Spinal cord (tissue), 10 donors: ENCODE measurements at places on chromosomes 5 and 9.

DNA sequence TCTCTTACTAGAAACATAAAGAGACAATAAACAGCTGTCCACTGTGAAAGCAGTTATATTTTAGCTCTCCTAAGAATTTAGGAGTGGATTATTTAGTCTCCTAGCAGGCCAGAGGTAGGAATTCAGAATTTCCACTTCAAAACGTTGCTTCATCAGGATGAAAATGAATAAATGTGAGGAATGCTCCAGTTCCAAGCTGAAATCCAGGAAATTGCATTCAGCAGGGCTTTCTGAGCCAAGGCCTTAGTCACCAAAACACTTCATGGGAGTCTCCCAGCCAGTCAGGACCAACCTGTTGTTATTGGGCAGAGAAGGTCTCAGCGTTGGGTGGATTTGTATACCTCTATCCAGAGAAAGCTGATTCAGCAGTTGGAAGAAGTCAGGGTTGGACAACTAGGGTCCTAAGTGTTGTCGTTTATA, 1040.3 kb downstream of the TLE1 start:
- H3K4me3 ChIP-seq = no peak overlapping the region
- no peak for DNase-seq
- H3K4me1 ChIP-seq = no peaks in the 10 kb centered on the region
- H3K36me3 ChIP-seq = no peaks in the 10 kb centered on the region
- H3K27ac ChIP-seq = no peak overlapping the region
- H3K27me3 ChIP-seq = no peaks in the 10 kb centered on the region

DNA sequence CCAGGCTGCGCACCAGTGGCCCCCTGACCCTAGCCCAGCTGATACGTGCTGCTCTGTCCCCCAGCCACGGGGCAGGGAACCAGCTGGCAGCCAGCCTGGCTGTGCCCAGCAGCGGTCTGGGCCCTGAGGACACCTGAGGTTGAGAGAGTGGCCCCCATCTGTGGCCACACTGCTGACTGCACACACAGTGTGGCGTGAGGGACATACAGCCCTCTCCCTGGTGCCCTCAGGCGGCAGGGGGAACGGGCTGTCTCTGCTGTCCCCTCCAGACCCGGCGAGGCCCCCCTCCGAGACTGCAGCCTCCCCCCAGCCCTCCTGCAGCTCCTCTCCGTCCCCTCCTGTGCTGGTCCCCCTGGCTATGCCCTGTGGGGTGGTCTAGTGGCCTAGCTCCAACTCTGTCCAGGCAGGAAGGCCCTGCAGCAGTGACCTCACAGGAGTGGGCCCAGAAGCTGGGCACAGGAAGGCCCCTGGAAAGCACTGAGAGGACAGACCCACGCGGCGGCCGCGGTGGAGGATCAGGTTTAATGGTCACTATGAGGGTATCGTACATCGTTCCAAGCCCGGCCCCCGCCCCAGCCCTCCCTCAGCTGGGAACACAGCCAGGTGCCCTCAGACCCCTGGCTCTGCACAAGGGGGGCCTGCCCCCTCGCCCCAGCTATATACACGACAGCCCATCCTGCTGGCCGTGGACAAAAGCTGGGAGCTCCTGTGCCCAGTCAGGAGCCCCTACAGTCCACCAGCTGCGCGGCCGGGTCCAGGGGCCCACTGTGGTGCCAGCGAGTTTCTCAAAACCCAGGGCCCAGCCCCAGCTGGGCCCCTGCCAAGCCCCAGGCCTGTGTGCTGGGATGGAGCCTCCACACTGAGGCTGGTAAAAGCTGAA, 6.8 kb upstream of the ENTPD8 start:
- peak; percentile 59 for DNase-seq
- peaks cover 57% of the 10 kb centered on the region for H3K36me3 ChIP-seq
- H3K4me3 ChIP-seq = no peak overlapping the region
- H3K27ac ChIP-seq = peak overlapping the region; percentile 57
- H3K27me3 ChIP-seq = peaks cover 3% of the 10 kb centered on the region

DNA sequence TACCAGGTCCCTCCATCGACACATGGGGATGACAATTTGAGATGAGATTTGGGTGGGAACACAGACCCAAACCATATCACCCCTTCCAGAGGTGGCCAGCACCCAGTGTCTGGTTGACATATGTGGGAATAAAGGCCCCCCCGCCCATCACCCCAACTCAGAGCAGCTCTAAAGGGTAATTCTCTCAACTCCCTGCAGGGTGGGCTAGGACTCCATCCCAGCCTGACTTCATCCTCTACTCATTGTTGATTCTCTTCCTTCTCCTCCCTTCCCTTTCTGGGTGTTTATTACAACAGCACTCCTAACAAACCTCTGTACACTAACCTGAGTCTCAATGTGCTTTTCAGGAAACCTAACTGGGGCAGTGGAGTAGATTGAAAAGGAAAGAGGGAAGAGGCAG, 339.9 kb downstream of the ACTL7B start:
- H3K27me3 ChIP-seq = no peaks in the 10 kb centered on the region
- H3K4me3 ChIP-seq = no peak overlapping the region
- no peak for DNase-seq
- no peaks in the 10 kb centered on the region for H3K36me3 ChIP-seq
- H3K4me1 ChIP-seq = peaks cover 8% of the 10 kb centered on the region

DNA sequence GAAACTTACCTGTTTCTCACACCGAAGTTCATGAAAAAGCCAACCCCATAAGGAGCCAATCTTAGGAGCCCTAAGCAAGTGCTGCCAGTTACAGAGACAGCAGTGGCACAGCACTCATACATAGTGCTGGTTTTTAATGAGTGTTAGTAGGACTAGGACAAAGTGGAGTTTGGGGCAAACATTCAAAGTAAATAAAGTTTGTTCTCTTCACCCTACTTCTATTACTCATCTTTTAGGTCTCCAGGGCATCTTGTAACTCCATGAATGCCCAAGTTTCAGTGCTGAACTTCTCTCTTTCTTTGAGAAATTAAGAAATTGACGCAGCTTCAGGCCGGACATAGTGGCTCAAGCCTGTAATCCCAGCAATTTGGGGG, 584.7 kb downstream of the EBF1 start:
- H3K27ac ChIP-seq = no peak overlapping the region
- H3K4me3 ChIP-seq = no peak overlapping the region
- H3K27me3 ChIP-seq = no peaks in the 10 kb centered on the region

DNA sequence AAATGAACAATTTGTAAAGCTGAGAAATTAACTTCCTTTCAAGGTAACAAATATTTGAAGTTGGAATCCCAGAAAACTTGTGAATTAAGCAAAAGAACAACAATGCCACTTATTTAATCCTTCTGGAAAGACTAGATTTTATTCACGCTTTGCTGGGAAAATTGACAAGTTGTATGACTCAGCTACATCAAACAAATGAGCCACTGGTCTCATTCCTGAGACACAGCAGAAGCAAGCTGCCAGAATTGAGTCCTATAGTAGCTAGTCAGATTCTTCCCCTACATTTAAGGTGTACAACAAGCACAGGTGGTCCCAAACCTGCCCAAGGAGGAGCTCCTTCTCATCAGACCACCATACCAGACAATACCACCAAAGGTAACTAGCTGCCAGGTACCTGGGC, 280.7 kb downstream of the SPOCK1 start:
- H3K27ac ChIP-seq = no peak overlapping the region
- H3K4me1 ChIP-seq = peaks cover 6% of the 10 kb centered on the region
- no peak for DNase-seq
- H3K36me3 ChIP-seq = no peaks in the 10 kb centered on the region
- no peak overlapping the region for H3K4me3 ChIP-seq
- H3K27me3 ChIP-seq = no peaks in the 10 kb centered on the region

DNA sequence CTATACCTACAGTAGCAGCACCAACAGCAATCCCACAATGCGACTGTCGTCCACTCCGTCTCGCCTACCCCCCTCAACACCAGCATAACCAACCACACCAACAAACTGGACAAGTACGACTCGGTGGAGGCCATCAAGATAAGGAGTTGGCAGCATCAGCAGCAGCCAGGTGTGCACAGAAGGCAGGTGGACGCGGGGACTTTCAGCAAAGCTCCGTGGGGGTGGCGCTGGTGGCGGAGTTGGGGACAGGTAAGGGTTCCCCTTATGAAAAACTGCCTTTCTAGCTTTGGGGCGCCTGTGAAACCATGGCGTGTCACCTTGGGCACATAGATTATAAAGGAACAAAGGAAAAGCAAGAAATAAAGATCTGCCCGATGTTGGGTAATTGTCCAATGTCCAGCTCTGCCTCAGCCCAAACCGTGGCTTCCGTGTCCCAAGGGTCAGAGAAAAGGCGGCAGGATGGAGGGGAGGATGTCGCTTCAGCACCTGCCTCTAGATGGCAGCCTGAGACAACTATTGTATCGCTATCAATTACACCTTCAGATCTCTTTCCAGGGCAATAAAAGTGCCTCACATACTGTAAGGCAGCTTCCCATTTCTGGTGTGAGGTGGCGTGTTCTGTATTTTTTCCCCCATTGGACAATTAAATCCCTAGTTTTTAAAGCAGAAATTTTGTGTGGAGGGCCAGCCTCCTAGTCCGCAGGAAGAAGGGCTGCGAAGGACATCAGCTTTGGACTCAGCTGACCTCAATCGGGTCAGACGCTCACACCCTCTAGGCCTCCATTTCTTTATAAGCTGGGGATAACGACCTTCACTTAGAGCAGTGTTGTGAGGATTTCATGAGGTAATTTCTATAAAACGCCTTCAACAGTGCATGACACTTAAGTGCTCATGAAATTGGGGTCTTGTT, 58.8 kb downstream of the MTRR start:
- peaks cover 11% of the 10 kb centered on the region for H3K4me1 ChIP-seq
- no peak overlapping the region for H3K27ac ChIP-seq
- H3K4me3 ChIP-seq = no peak overlapping the region
- no peaks in the 10 kb centered on the region for H3K27me3 ChIP-seq
- no peaks in the 10 kb centered on the region for H3K36me3 ChIP-seq

DNA sequence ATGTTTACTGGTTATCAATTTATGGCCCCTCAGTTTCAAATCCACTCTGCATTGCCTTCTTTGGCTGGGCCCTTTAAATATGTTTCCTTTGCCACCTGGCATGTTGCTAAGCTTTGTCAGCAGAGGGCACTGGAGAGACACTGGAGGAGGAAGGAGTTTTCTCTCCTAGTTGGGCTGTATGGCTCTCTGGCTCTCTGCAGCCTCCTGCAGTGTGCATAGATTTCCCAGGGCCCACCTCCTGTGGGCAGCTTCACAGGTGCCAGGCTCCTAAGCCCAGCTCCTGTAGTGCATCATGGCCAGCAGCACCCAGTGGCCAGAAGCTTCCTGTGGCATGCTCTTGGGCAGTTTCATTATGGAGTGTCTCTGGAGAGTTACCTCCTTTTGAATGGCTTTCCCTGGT, 23.3 kb downstream of the CAVIN4 start:
- DNase-seq = peak; percentile 33
- no peaks in the 10 kb centered on the region for H3K27me3 ChIP-seq
- H3K27ac ChIP-seq = no peak overlapping the region
- peaks cover 12% of the 10 kb centered on the region for H3K4me1 ChIP-seq
- no peak overlapping the region for H3K4me3 ChIP-seq

DNA sequence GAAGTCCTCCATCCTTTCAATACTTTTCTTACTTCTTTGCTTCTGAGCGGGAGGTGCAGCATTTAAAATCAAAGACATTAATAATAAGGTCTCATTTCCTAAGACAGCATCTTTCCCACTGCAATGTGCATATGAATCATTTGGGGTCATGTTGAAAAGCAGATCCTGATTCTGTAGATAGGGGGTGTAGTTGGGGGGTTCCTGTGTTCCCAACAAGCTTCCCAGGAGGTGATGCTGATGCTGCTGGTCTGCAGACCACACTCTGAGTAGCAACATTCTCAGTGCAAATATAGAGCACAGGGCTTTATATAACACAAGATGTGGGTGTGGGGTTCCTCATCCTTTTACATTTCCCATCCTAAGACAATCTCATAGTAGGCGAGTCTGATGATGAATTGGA, 126.5 kb upstream of the PALM2AKAP2 start:
- no peak for DNase-seq
- H3K27ac ChIP-seq = no peak overlapping the region
- no peak overlapping the region for H3K4me3 ChIP-seq
- no peaks in the 10 kb centered on the region for H3K27me3 ChIP-seq
- H3K4me1 ChIP-seq = no peaks in the 10 kb centered on the region

DNA sequence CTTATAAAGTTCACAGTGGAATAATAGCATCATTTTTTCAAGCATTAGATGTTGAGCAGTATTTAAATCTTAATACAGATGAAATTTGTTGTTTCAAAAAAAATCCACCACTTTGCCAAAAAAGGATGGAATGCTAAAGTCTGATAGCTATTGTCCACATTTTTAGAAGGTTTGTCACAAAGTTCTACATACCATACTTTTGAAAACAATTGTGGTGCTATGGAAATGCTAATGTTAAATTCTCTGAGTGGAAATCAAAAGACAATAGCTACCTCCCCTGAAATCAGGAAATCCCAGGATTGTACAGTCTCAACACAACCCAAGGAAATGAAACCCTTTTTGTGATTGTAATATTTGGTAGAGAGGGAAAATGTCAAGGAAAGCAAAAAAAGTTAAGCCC, 19.3 kb upstream of the GRAMD2B start:
- DNase-seq = no peak
- no peaks in the 10 kb centered on the region for H3K27me3 ChIP-seq
- H3K36me3 ChIP-seq = no peaks in the 10 kb centered on the region
- no peak overlapping the region for H3K4me3 ChIP-seq
- H3K4me1 ChIP-seq = no peaks in the 10 kb centered on the region
- no peak overlapping the region for H3K27ac ChIP-seq

GRCh38 chr9:99680191-99680590, 141.5 kb upstream of the NR4A3 start:
- no peaks in the 10 kb centered on the region for H3K36me3 ChIP-seq
- DNase-seq = no peak
- H3K4me1 ChIP-seq = no peaks in the 10 kb centered on the region
- H3K27ac ChIP-seq = no peak overlapping the region
- H3K4me3 ChIP-seq = no peak overlapping the region

GRCh38 chr5:164909673-164910072, 1404.3 kb downstream of the MAT2B start:
- H3K4me1 ChIP-seq = no peaks in the 10 kb centered on the region
- H3K4me3 ChIP-seq = no peak overlapping the region
- no peaks in the 10 kb centered on the region for H3K27me3 ChIP-seq

- H3K27me3 ChIP-seq = peaks cover 2% of the 10 kb centered on the region
- no peaks in the 10 kb centered on the region for H3K36me3 ChIP-seq
- DNase-seq = no peak
- H3K4me3 ChIP-seq = no peak overlapping the region
- H3K4me1 ChIP-seq = no peaks in the 10 kb centered on the region
Measured at GRCh38 chr5:165781738-165782137, 2276.3 kb downstream of the MAT2B start.

DNA sequence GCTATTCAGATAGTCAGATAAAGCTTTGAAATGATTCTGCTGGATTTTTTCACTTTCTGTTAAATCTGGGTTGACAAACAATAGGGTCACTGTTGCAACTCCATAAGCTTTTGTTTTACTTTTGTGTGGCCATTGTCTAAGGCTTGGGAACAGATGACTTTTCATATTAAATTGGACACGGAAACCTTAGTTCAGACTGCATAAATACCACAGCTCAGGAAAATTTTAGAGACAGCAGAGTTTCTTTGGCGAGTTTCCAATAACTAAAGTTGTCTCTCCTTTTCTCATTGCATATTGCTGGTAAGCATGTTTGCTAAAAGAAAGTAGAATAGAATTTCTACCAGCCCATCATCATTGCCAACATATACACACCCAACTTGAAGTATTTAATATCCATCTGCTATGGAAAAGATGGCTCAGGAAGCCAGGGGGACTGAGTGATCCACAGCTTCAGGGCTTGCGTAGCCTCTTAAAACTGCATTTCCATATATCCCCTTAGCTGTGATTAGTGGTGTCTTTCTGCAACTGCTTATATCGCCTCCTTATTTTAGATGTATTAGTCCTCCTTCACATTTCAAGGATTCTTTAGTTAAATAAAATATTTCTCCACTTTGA, 168.2 kb downstream of the ARHGAP26 start:
- H3K27ac ChIP-seq = no peak overlapping the region
- H3K4me3 ChIP-seq = no peak overlapping the region
- no peak for DNase-seq
- no peaks in the 10 kb centered on the region for H3K36me3 ChIP-seq
